ENCODE measurements at places on chromosomes 3 and 15.

GRCh38 chr3:179608931-179609720 is 4.5 kb downstream of the NDUFB5 start:
- DNase-seq = no peak

GRCh38 chr15:68235022-68235421 is 5.5 kb upstream of the CLN6 start:
- no peak for DNase-seq

- DNase-seq = no peak
Observed at GRCh38 chr15:31799319-31799714, 231.0 kb upstream of the CHRNA7 start.

DNA sequence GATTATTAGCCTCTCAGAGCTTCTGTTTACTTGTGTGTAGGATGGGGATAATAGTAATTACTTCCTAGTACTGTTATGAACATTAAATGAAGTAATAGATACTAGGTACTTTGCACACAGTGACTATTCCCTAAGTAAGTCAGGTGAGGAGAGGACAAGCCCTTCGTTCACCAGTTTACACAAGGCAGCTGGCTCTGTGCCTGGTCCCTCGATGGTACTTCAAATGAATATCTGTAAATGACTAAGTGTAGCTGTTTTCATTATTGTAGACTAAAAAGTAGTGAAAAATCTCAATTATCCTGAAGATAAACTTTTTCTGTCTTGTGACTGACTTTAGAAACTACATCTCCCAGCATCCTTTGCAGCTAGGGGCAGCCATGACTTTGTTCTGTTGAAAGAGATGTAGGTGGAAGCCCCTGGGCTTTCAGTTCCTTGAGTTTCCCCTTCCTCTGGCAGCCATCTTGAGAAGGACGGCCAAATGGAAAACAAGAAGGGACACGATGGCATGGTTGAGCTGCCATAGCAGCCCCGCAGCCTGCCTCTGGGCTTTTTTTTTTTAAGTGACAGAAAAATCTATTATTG is 11.7 kb upstream of the WNT7A start:
- no peak for DNase-seq

DNA sequence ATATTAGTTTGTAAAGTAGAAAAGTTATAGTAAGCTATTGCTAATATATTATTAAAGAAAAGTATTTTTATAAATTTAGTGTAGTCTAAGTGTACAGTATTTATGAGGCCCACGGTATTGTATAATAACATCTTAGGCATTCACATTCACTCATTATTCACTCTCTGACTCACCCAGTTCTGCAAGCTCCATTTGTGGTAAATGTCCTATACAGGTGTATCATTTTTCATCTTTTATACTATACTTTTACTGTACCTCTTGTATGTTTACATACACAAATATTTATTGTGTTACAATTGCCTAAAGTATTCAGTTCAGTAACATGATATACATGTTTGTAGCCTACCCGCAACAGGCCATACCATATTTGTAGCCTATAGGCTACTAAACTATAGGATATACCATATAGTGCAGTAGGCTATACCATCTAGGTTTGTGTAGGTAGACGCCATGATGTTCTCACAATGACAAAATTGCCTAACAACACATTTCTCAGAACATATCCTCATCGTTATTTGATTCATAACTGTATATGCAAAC is 246.8 kb upstream of the ALCAM start:
- DNase-seq = no peak
